ENCODE measurements at places on chromosomes 12 and 14.

DNA sequence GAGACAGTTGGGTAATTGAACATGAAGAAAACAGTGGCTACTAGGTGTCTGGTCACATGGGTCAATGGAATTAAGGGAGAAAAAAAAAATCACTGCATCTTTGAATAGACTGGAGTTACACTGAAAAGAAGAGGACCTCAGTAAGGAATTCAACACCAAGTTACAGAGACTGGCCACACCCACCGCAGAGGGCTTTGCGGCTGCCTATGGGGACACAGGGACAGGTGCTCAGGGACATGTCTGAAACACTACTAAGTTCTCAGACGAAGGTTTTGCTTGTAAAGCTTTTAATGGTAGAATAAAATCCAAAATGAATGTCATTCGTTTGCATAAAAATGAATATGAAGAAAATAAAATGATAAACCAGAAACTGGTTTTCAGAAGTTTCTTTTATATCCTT, 93.8 kb downstream of the STXBP6 start:
- DNase-seq: no peak

DNA sequence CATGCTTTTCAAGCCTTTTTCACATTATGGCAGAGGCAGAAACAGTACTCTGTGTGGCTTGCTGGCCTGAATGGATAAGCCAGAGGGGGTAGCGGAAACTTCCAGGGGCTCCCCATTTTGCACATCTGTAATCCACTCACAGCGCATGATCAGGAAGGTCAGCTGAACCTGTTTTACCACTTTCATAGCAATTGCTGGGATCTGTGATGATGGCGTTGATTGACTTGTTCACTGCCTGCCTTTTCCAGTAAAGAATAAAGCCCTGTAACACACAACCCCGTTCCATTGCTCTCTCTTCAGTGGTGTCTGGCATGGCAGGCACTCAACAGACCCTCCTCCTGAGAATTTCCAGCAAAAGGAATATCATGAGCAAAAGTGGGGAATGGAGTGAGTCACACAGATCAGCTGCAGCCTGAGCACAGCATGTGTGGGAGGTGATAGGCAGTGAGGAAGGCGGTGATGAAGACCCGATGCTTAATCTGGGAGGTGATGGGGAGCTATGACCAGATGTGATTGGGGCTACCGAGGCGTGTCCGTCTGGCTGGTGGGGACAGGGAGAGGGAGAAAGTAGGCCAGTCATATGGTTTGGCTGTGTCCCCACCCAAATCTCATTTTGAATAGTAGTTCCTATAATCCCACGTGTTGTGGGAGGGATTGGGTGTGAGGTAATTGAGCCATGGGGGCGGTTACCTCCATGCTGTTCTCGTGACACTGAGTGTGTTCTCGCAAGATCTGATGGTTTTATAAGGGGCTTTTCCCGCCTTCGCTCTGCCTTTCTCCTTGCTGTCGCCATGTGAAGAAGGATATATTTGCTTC, 44.7 kb upstream of the CHST11 start:
- DNase-seq: no peak

DNA sequence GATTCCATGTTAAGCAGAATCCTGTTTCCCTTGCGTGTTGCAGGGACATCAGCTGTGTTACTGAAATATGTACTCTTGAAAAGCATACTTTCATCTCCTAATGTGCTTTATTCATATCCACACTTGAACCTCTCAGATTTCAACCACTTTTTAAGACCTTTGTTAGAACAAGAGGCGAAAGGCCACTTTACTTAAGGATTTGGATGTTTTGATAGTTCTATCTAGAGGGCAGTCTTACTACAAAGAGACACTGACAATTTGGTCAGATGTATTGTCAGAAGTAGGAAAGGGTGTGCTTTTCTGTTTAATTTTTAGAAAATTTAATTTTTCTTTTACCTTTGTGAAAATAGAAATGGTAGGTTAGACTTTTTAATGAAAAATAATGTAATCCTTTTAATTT, 267.9 kb downstream of the TMTC2 start:
- no peak for DNase-seq

- no peak for DNase-seq
Measured at GRCh38 chr12:54429014-54429471, 10.0 kb upstream of the ITGA5 start.

DNA sequence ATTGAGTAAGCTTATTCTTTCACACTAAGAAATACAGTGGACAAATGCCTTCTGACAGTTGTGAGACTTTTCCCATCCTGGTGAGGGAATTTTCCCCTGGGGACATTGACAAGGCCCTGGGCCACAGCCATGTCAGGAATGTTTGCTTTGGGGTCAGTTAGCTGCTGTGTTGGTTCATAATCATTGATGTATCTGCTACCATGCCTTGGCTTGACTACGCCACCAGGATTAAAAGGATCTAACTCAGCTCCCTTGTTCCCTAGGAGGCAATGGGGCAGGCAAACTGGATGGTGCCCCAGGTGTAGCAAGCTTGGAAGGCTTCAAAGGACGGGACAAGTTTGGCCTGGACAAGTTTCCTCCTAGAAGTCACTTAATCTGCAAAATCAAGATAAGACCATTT, 3.1 kb upstream of the CCDC88C start:
- no peak for DNase-seq

GRCh38 chr12:118537481-118537917, 161.1 kb downstream of the SUDS3 start:
- no peak for DNase-seq

- peak; percentile 64 for DNase-seq
Measured at GRCh38 chr12:39620659-39621658, 1.4 kb upstream of the ABCD2 start.

DNA sequence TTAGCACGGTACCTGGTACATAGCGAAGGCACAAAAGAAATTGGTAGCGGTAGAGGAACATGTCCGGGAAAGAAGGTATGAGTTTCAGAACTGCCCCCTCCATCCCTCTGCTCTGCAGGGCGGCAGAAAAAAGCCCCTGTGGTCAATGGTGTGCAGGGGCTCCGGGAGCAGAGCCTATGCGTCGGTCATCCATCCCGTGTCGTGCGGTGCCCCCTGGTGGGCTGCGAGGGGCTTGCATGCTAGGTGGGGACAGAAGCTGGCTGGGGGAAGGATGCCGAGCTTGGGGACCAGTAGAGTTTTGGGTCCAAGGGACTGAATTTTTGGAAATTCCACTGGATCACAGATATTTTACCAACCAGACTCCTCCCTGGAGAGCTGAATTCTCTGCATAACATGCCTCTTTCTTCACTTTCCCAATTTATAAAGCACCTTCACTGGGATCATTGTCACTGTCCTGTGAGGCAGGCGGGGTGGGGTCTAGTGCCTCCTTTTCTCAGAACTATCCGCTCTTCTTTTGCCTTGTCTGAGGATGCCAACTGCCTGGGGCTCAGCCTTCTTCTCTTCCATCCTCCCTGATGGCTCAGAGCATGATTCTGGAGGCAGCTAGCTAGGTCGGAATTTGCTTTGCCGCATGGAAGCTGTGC, 148.7 kb downstream of the SMOC1 start:
- peak; percentile 19 for DNase-seq

DNA sequence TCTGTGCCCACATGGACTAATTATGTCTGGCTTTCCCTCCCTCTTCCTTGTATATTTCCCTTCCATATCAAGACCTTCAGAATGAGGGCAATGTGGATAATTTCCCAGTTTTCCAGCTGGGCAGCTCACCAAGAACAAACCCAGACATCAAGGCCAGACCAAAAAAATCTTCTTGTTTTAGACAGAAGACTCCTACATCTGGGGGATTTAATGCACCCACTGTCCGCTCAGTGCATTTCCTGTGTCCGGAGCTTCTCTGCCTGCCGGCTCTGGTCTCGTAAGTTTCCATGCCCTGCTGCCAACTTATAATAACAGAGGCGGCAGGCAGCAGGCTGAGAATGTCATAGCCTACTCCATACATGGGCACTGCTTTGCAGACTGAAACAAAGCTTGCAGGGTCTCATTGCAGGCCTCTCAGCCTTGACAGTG, 207.2 kb upstream of the BCL2L14 start:
- DNase-seq: no peak

GRCh38 chr12:66776974-66777373, 98.1 kb upstream of the GRIP1 start:
- peak; percentile 21 for DNase-seq

DNA sequence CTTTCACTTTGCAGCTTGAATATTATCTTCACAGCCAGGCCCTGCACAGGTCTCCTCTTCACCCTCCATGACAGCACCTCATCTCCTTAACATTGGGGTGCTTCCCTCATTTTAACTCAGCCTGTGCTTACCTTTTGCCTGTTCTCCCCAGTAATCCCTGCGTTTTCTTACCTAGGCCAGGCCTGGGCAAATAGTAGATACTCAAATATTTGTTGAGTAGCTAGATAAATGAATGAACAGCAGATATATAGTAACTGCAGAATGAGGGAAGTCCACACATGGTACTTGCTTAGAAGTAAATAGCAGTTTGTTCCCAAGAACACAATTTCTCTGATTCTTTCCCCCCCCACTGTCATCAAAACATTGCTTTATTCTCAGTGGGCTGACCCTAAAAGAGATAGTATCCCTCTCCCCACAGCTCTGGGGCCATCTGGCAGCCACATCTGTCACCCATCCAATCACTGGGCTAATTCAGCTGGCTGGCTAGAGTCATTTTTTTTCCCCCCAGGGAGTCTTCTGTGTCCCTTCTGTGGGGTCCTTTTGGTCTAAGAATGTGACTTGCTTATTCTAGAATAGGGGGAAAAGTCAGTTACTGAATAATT, 43.2 kb downstream of the APPL2 start:
- DNase-seq: no peak

- no peak for DNase-seq
Measured at GRCh38 chr12:76836633-76837032, 42.2 kb downstream of the CSRP2 start.

DNA sequence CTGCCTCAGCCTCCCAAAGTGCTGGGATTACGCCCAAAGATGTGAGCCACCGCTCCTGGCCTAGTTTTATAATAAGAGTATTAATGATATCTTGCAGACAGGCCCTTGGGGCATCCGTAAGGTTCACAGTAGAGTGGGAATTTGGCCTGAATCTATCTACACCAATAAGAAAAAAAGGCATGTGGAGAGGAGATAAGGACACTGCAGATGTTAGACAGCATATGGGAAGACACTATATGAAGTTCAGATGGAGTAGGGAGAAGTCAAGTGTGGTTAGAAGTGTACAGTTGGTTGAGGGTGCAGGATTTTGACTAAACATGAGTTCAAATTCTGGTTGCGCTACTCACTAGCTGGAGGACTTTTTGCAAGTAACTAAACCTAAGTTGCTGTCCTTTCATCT, 8.5 kb upstream of the TTC8 start:
- no peak for DNase-seq

GRCh38 chr14:31941487-31941886, 135.6 kb upstream of the ARHGAP5 start:
- DNase-seq: no peak

DNA sequence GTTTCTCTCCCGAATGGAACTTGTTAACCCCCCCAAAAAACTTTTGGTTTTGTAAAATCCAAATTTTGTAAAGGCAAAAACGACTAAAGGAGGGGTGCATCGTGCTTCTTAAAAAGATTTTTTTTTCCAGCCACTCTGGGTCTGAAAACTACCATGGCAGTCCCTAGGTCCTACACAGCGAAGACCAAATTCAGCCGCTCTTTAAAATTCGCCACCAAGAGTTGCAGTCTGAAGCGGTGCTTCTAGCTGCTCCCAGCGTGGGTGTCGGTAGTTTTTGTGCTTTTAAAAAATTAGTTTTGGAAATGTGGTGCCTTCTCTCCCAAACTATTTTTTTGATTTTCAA, 873 bp upstream of the GSC start:
- DNase-seq: no peak

GRCh38 chr14:67241411-67242167, at the start of gene PALS1:
Gene PALS1 (plus strand): TSS chr14:67241435. CDS start chr14:67279171, 37,736 bp downstream.
- peak; percentile 29 for DNase-seq

DNA sequence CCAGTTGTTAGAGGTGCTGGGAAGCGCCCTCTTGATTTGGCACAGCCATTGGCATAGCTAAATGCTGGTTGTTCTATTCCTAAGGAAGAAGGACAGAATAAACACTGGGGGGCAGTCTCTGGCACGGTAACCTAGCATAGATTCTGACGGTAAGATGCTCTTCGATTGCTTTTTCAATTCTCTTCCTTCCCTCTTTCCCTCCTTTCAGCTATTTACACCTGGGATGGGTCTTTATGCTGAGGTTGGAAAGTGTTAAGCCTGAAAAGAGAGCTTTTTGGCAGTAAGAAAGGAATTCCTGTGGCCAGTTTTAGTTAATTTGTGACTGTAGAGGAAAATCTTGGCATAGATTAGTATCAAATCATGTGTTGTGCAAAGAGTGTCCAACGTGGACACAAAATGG, 162.8 kb downstream of the SNAPC1 start:
- DNase-seq: peak; percentile 18
